ENCODE measurements at places on chromosomes 11 and 22.
A peak's percentile ranks its signal among the peaks of the same experiment; 100 is the strongest.

- H3K36me3 ChIP-seq: no peaks in the 10 kb centered on the region
- no peak for DNase-seq
- no peak overlapping the region for H3K4me3 ChIP-seq
- no peaks in the 10 kb centered on the region for H3K27me3 ChIP-seq
- no peak overlapping the region for H3K27ac ChIP-seq
Measured at GRCh38 chr11:116199182-116199581, 573.6 kb downstream of the BUD13 start.

GRCh38 chr11:42947405-42947804 is 364.4 kb upstream of the API5 start:
- no peak overlapping the region for H3K4me3 ChIP-seq
- H3K36me3 ChIP-seq: no peaks in the 10 kb centered on the region
- no peak overlapping the region for H3K27ac ChIP-seq
- no peaks in the 10 kb centered on the region for H3K4me1 ChIP-seq

- H3K36me3 ChIP-seq: no peaks in the 10 kb centered on the region
- DNase-seq: no peak
- H3K27ac ChIP-seq: no peak overlapping the region
- H3K4me3 ChIP-seq: no peak overlapping the region
- H3K27me3 ChIP-seq: no peaks in the 10 kb centered on the region
Measured at GRCh38 chr11:127017482-127017881, 16.9 kb upstream of the KIRREL3 start.

- H3K4me3 ChIP-seq: peak overlapping the region; percentile 45
- H3K27me3 ChIP-seq: no peaks in the 10 kb centered on the region
- DNase-seq: no peak
- H3K4me1 ChIP-seq: peaks cover 50% of the 10 kb centered on the region
Measured at GRCh38 chr11:57325735-57326048, 940 bp upstream of the TNKS1BP1 start.
